Cortex of kidney (tissue), 1 donor: ENCODE measurements at places on chromosomes 2 and 18.

DNA sequence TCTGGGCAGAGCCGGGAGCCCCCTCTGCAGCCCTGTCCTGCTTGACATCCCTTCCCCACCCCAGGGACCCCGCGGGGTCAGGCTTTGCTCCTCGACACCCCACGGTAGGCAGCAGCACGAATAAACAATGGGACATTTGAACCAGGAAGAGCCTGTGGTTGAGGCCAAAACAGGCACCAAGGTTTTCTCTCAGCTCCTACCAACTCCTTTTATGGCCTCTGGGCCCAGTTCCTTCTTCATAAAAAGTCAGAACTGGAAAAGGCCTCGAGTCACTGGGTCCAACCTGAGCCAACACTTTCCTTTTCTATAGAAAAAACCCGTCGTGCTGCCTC, 20.6 kb downstream of the TEX44 start:
- DNase-seq, result no peak

- DNase-seq, result no peak
Observed at GRCh38 chr2:119753041-119753929, 6.4 kb upstream of the PTPN4 start.

- DNase-seq, result no peak
Observed at GRCh38 chr18:6397931-6398566, 16.7 kb downstream of the L3MBTL4 start.

GRCh38 chr18:49666045-49666775, 104.4 kb downstream of the LIPG start:
- no peak for DNase-seq

DNA sequence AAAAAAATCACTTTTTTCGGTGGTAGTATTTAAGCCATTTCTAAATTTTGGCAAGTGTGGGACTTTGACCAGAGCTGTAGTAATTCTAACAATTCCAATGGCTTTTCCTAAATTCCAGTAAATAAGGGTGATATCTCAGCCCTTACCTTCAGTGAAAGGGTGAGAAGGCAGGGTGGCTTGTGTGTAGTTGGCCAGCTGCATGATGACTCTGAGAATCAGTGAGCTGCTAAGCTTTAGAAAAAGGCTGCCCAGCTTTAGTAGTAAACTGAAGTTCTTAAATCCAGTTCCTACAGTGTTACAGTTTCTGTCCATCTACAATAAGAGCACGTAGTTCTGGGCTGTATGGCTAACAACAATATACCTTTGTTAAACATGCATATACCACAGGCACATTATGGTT, 42.0 kb downstream of the OXER1 start:
- DNase-seq, result no peak

DNA sequence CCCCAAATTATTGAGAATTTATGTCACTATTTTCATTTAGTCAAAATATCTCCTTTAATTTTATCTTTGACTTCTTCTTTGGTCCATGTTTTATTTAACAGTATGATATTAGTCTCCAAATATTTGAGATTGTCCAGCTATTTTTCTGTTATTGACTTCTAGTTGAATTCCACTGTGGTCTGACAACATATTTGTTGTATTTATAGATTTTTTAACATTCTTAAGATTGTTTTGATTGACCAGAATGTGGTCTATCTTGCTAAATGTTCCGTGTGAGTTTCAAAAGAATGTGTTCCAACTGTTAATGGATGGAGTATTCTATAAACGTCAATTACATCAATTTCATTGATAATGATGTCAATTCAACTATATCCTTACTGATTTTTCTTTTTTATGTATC, 1452.1 kb downstream of the SUCLG1 start:
- DNase-seq, result no peak
